ENCODE measurements at places on chromosomes 7 and 10.
A peak's percentile ranks its signal among the peaks of the same experiment; 100 is the strongest.

- DNase-seq, result no peak
Measured at GRCh38 chr7:114653364-114654088, 238.9 kb downstream of the FOXP2 start.

DNA sequence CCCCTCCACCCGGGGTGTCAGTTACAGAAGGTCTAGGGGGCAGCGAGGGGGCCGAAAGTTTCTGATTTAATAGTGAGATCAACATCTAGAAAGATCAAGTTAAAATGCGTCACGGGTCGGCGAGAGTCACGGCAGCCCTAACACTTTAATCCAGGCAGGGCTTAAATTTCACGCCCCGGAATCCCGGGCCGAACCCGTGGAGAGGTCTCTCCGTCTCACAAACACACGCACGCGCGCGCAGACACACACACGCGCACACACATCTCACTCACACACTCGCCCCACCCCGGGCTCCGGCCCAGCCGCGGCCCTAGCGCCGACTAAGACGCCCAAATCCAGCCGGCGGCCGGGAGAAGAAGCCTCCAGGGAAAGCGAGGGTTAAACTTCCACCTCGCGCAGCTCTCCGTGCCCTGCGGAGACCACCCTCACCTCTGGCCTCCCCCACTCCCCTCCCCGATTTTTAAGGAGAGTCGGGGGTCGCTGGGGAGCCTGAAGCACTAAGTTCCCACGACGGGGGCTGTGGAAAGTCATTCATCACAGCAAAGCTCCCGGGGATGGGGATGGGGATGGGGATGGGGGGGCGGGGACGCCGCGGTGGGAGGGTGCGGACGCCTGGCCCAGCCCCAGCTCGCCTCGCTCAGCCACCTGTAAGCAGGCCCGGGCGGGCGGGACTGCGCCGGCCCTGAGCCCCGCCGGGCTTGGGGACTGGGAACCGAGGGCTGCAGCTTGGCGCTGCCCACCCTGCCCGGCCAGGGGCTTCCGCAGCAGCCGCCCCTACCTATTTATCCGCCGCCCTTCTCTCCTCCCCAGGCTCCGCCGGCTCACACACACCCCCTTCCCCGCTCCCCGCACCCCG lies 1.6 kb downstream of the PDGFA start:
- DNase-seq, result no peak

GRCh38 chr10:34413756-34414587 lies 401.1 kb downstream of the PARD3 start:
- no peak for DNase-seq

- DNase-seq, result no peak
Measured at GRCh38 chr7:92292981-92293380, 47.2 kb downstream of the ANKIB1 start.

GRCh38 chr7:128883622-128884448 lies 21.2 kb downstream of the ATP6V1F start:
- DNase-seq, result peak; percentile 93

- DNase-seq, result no peak
Measured at GRCh38 chr7:25805027-25805687, 346.8 kb upstream of the NFE2L3 start.

All from GM10248 (cell line).